ENCODE measurements at places on chromosomes 1 and 21.

- no peak for DNase-seq
These were observed 11.5 kb upstream of the ZNF362 start for GRCh38 chr1:33244809-33245186.

GRCh38 chr1:197557302-197557701, 218.0 kb downstream of the DENND1B start:
- peak; percentile 36 for DNase-seq

GRCh38 chr1:232292818-232293217, 337.1 kb downstream of the SIPA1L2 start:
- peak; percentile 30 for DNase-seq

DNA sequence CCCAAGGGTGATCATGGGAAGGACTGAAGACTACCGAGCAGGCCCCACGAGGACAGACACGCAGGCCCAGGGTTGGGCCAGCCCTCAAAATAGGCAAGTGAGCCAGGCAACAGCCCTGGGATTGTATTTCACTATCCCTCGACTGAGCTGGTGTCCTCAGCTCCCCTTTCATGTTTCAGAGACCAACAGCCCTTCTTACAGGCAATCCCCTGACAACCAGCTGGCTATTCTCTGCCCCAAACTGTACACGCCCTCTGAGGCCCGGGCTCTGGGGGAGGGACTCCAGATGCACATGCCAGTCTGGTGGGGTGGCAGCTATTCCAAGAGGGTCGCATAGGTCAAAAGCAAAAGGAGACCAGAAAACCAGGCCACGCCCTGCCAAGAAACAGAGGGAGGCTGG, 243.0 kb downstream of the TOMM20 start:
- no peak for DNase-seq

- no peak for DNase-seq
These were observed 58.3 kb upstream of the DSCAM start for GRCh38 chr21:40905251-40905650.

- no peak for DNase-seq
These were observed 12.6 kb downstream of the HSPG2 start for GRCh38 chr1:21924503-21925005.

GRCh38 chr1:245085508-245086095, 69.2 kb upstream of the KIF26B start:
- DNase-seq, result peak; percentile 94

GRCh38 chr1:234844479-234845031, 234.6 kb upstream of the IRF2BP2 start:
- DNase-seq, result peak; percentile 51

GRCh38 chr21:33892853-33893252, 22.8 kb downstream of the ATP5PO start:
- DNase-seq, result no peak

Data from choroid plexus epithelial cell (primary cell).